Neuronal stem cell (in vitro differentiated cells): ENCODE measurements at places on chromosomes 6 and 20.

DNA sequence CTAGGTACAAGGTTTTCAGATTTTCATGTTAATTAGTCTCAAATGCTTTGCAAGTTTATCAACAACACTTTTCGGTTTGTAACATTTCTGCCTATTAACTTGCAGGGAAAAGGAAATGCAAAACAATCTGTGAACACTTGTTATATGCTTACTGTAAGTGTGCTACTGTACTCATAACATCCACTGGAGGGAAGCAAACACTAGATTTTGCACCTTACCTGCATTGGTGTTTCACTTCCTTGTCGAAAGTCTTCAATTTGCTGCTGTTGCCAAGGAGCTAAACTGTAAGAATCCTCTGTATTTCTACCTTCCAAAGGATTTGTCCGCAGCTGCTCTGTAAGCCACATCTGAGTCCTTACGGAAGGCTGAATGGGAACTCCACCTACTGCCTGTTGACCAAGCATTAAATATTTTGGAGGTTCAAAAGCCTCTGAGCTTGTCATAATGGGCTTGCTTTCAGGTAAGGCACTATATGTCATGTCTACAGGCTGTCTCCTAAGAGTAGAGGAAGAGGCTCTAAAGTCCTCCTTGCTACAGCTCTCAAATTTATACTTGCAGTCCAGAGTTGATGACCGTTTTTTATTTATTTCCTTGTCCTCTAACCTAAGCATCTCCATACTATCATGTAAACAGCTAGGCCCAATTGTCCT, 17.3 kb downstream of the PLN start:
- H3K27me3 ChIP-seq: no peaks in the 10 kb centered on the region
- no peaks in the 10 kb centered on the region for H3K4me1 ChIP-seq
- no peak overlapping the region for H3K4me3 ChIP-seq
- H3K27ac ChIP-seq: no peak overlapping the region

DNA sequence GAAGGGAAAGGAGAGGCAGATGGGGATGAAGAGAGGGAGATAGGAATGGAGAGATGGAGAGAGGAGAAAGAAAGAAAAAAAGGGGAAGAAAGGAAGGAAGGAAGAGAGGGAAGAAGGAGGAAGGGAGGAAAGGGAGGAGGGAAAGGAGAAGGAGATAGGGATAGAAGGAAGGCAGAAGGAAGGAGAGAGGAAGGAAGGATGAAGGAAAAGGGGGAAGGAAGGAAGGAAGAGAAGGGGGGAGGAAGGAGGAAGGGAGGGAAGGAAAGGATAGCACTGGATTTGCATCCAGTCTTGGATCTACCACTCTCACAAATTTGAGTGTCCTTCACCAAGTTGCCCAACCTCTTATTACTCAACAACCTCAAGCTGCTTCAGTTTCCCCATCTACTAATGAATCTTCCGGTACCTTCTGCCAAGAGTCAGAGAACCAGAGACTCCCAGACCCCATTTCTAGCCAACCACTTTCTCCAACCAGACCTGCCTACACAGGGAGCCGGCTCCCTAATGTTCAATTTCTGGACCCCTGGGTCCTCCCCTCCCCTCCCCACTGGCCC, 79.7 kb upstream of the FOXP4 start:
- no peak overlapping the region for H3K4me3 ChIP-seq
- peaks cover 26% of the 10 kb centered on the region for H3K27me3 ChIP-seq
- no peak overlapping the region for H3K27ac ChIP-seq

DNA sequence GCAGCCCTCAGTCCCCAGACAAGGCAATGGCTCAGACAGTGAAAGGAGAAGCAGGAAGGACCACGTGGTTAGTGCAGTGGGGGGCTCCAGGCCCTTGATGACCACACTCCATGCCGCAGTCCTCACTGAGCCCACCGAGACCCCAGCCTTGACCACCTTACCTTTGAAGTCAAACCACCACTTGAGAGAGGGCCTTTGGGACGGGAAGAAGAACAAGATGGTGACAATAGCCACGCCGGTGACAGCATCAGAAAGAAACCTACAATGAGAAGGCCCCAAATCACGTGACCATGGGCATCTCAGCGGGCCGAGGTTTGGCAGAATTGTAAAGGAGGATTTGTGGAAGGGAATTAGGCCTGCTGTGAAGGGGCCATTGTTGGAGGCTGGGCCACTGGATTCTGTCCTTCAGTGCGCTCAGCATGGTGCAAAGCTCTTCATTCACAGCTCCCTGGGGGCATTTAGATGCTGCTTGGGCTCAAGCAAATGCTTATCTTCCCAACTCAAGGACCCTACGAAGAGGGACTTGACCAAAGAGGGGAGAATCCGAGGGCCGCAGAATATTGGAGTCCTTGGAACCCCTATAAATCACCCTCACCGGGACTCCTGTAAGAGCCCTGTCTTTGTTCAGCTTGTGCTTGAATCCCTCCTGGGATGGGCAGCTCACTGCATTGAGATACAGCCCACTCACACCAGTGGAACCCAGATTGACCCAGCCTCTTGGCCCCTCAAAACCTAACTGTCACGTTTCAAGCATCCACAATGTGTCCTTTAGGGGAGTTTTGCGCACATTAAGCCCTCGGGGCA, 33.2 kb upstream of the OCSTAMP start:
- H3K27me3 ChIP-seq: no peaks in the 10 kb centered on the region
- peaks cover 3% of the 10 kb centered on the region for H3K36me3 ChIP-seq
- DNase-seq: peak; percentile 79
- H3K4me1 ChIP-seq: peaks cover 7% of the 10 kb centered on the region
- H3K4me3 ChIP-seq: no peak overlapping the region

DNA sequence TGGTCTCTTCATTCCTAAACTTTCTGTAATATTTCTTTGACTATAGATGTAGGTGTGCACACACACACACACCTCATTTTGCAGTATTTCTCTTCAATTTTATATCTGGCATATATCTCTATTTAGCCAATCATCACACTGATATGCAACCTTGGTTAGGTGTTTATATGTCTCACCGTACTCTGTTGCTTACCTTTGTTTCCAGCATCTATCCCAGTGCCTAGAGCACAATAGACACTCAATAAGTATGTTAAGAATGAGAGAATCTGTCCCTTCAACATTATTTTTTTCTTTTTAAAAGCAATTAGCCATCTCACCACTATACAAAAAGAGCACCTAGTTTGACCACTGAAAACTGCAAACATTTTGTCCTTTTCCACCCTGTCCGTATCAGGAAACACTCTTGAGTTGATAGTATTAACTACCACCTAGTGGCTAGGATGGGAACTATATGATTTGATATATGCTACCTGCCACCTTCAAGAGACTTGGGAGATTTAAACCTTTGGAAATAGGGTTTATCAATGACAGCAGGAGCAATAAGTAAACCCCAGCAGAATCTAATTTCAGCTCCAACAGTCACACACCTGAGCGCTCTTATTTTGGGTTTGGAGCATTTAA, 48.7 kb upstream of the RSPO3 start:
- H3K36me3 ChIP-seq: no peaks in the 10 kb centered on the region
- H3K4me1 ChIP-seq: no peaks in the 10 kb centered on the region
- no peak overlapping the region for H3K27ac ChIP-seq
- DNase-seq: peak; percentile 15
- H3K4me3 ChIP-seq: no peak overlapping the region

GRCh38 chr20:35120012-35120701, 27.0 kb downstream of the EDEM2 start:
- H3K4me3 ChIP-seq: no peak overlapping the region
- no peak overlapping the region for H3K27ac ChIP-seq
- peaks cover 43% of the 10 kb centered on the region for H3K36me3 ChIP-seq
- no peaks in the 10 kb centered on the region for H3K4me1 ChIP-seq
- DNase-seq: no peak
- H3K27me3 ChIP-seq: no peaks in the 10 kb centered on the region

DNA sequence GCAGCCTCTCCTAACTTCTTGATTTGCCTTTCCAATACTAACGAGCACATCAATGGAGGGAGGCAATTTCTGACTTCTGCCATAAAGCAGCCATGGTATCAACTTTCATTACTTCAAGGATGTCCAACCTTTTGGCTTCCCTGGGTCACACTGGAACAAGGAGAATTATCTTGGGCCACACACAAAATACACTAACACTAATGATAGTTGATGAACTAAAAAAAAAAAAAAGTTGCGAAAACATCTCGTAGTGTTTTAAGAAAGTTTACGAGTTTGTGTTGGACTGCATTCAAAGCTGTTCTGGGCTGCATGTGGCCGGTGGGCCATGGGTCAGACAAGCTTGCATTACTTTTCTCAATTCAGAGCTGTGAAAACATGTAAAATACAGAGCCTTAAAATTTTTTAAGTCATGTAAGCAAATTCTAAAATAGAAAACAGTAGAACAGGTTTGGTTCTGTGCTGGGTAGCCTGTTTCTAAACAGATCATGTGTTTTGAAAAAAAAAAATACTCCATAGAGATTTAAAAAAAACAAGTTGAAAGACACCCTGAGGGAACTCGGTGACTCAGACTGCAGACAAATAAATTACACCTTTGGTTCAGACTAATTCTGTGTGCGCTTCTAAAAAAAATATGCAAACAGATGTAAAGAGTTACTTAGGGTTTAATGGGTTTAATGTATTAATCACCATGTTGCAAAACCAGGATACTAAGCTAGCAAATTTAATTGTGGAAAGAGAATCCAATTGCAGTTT, 43.6 kb upstream of the SLC22A23 start:
- H3K27ac ChIP-seq: no peak overlapping the region
- H3K27me3 ChIP-seq: no peaks in the 10 kb centered on the region
- no peaks in the 10 kb centered on the region for H3K36me3 ChIP-seq
- H3K4me1 ChIP-seq: peaks cover 3% of the 10 kb centered on the region
- no peak overlapping the region for H3K4me3 ChIP-seq

GRCh38 chr6:133990321-133990720, 37.3 kb downstream of the TBPL1 start:
- H3K27me3 ChIP-seq: no peaks in the 10 kb centered on the region
- peaks cover 58% of the 10 kb centered on the region for H3K36me3 ChIP-seq
- H3K4me1 ChIP-seq: peaks cover 2% of the 10 kb centered on the region
- no peak overlapping the region for H3K27ac ChIP-seq

DNA sequence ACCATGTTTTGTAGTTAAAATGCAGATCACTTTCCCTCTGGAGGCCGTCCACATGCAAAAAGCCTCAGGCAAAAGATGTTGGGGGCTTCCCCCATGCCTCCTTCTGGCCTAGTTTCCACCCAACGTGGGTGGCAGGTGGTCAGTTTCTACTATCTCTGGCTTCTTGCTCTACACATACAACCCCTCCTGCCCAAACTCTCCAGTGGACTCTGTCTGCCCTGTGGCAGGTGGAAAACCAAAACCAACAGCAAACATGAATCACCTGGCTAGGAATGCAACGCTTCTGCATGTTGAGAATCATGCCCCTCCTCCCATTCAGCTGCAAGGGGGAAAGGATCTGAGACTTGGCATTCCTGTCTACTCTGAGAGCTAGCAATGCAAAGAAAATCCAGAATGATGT, 94.8 kb downstream of the MBOAT1 start:
- peaks cover 9% of the 10 kb centered on the region for H3K4me1 ChIP-seq
- H3K4me3 ChIP-seq: no peak overlapping the region
- H3K27ac ChIP-seq: no peak overlapping the region
- no peaks in the 10 kb centered on the region for H3K27me3 ChIP-seq
- H3K36me3 ChIP-seq: peaks cover 31% of the 10 kb centered on the region

- H3K27me3 ChIP-seq: no peaks in the 10 kb centered on the region
- DNase-seq: no peak
- no peak overlapping the region for H3K27ac ChIP-seq
These were observed 102.2 kb downstream of the PREX1 start for GRCh38 chr20:48725555-48725991.

- H3K27me3 ChIP-seq: no peaks in the 10 kb centered on the region
- no peak for DNase-seq
- no peaks in the 10 kb centered on the region for H3K4me1 ChIP-seq
- no peak overlapping the region for H3K27ac ChIP-seq
- H3K36me3 ChIP-seq: no peaks in the 10 kb centered on the region
- no peak overlapping the region for H3K4me3 ChIP-seq
These were observed 586.6 kb downstream of the KIF16B start for GRCh38 chr20:15986690-15987089.

GRCh38 chr20:17783671-17784070, 83.9 kb downstream of the BANF2 start:
- H3K27me3 ChIP-seq: no peaks in the 10 kb centered on the region
- no peaks in the 10 kb centered on the region for H3K36me3 ChIP-seq
- H3K4me1 ChIP-seq: no peaks in the 10 kb centered on the region
- no peak overlapping the region for H3K27ac ChIP-seq
- no peak overlapping the region for H3K4me3 ChIP-seq
- no peak for DNase-seq

GRCh38 chr6:40762981-40763380, 175.8 kb upstream of the LRFN2 start:
- H3K27me3 ChIP-seq: no peaks in the 10 kb centered on the region
- no peaks in the 10 kb centered on the region for H3K4me1 ChIP-seq
- no peaks in the 10 kb centered on the region for H3K36me3 ChIP-seq
- H3K27ac ChIP-seq: no peak overlapping the region
- H3K4me3 ChIP-seq: no peak overlapping the region

GRCh38 chr20:60802676-60803075, 449.4 kb upstream of the CDH4 start:
- no peak for DNase-seq
- peaks cover 5% of the 10 kb centered on the region for H3K4me1 ChIP-seq
- H3K27ac ChIP-seq: no peak overlapping the region
- H3K36me3 ChIP-seq: no peaks in the 10 kb centered on the region
- no peaks in the 10 kb centered on the region for H3K27me3 ChIP-seq

DNA sequence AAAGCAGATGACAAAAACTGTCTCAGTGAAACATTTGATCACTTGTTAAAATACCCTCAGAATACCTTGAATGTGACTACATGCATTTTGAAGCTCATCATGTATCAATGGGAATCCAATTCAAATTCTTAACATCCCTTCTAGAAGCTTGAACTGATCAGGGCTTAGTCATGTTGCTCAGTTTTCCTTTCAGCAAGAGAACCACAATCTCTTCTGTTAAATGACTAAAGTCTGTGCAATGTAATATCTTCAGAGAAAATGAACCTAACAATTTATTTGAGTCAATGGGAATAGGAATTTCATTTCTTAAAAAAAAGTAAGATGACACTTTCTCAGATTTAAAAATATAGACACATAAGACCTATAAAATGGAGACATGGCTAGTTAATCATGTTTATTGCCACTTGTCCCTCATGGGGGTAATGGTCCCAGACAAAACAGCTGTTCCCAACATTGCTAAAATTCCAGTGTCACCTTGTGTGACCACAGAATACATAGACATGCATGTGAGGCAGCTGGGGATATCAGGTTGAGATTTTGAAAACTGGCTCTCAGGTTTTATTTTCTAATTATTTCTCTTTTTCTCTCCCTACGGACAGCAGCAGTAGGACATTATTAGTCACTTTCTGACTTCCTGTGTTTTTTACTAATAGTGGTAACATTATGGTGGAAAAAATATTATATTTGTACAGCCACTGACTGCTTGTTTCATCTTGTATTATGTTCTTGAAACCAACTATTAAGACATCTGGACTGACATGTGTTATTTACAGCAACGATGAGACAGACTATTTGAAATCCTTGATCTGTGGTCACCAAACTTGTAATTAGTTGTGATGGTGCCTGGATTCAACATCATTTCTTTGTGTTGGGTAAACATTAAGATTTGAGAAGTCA, 192.5 kb downstream of the COL9A1 start:
- no peak for DNase-seq
- no peaks in the 10 kb centered on the region for H3K27me3 ChIP-seq
- no peak overlapping the region for H3K27ac ChIP-seq
- no peak overlapping the region for H3K4me3 ChIP-seq
- H3K4me1 ChIP-seq: no peaks in the 10 kb centered on the region
